ENCODE measurements at places on chromosomes 13 and 19. TPM values are rescaled to one million over a fixed set of nuclear protein-coding genes. Genes with fewer than 3 reads are reported as not detected.

DNA sequence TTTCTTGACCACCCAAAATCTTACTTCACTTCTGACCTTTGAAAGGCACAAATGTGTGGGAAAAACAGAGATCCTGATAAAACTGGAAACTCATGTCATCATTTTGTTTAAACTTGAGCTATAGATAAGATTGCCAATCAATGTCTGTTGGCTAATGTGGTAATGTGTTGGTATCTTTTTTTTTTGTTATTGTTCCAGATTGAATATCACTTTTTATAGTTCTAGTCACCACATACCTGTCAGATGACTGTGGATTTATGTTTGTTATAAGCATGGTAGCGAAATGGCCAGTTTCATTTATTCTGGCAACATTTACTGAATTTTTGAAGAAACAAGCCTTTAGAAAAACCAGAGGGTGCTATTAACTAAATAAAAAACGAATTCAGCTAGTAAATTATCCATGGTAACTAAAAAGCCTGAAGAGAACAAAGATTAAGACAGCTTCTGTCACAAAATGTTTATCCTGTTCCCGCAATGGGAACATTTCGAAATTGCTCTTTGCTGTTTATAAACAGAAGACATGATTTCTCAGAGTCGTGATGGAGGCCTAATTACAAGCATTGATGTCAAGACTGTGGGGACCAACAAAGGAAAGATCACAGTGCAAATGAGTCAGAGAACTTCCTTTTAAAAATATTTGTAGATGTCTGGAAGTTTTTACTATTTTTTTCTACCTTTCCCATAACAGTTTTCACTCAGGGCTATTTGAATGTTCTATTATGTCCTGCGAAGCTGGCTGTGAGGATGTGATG lies 82.9 kb upstream of the POSTN start:
- H3K4me3 ChIP-seq, result no peak overlapping the region
- H3K27me3 ChIP-seq, result no peaks in the 10 kb centered on the region
- no peaks in the 10 kb centered on the region for H3K4me1 ChIP-seq

- no peak overlapping the region for H3K4me3 ChIP-seq
- H3K27ac ChIP-seq, result no peak overlapping the region
- DNase-seq, result no peak
- H3K27me3 ChIP-seq, result no peaks in the 10 kb centered on the region
Measured at GRCh38 chr19:17409990-17410389, 4.6 kb upstream of the BST2 start.

GRCh38 chr19:55149078-55150003 lies at the start of gene TNNT1:
Gene TNNT1 (minus strand): TSS chr19:55149206. CDS start chr19:55147157, 2,049 bp downstream.
- no peak within 1 kb of the TSS for H3K4me3 ChIP-seq
- H3K4me1 ChIP-seq, result no peaks in the 10 kb centered on the region
- H3K27ac ChIP-seq, result no peak within 1 kb of the TSS
- peaks cover 6% of the 10 kb centered on the region for H3K27me3 ChIP-seq
- H3K36me3 ChIP-seq, result no peaks in the 10 kb centered on the region

- no peaks in the 10 kb centered on the region for H3K36me3 ChIP-seq
- no peaks in the 10 kb centered on the region for H3K4me1 ChIP-seq
- H3K27ac ChIP-seq, result no peak overlapping the region
Measured at GRCh38 chr19:33334271-33334670, 31.9 kb upstream of the CEBPA start.

DNA sequence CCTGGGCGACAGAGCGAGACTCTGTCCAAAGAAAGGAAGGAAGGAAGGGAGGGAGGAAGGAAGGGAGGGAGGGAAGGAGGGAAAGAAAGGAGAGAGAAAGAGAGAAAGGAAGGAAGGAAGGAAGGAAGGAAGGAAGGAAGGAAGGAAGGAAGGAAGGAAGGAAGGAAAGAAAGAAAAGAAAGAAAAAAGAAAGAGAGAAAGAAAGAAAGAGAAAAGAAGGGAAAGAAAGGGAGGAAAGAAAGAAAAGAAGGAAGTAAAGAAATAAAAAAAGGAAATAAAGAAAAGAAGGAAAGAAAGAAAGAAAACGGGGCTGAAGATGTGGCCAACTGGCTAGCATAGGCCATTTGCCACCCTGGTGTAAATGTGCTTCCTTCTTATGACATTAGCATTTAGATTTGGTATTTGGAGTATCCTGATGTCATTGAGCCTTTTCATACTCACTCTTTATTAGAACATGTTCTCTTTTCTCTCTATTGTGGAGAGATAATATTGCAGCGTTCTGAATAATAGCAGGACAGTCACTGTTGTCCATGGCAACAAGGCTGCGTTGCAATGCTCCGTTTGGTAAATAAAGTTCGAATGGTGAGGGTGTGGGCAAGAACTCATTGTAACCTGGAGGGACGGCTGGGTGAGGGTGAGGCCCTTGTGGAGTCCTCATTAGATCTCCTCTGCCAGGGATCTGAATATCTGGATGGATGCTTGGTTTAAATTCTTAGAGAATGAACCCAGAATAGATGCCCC lies 173.9 kb upstream of the UBL3 start:
- no peak overlapping the region for H3K4me3 ChIP-seq
- no peaks in the 10 kb centered on the region for H3K4me1 ChIP-seq
- H3K27ac ChIP-seq, result no peak overlapping the region
- no peaks in the 10 kb centered on the region for H3K27me3 ChIP-seq
- H3K36me3 ChIP-seq, result no peaks in the 10 kb centered on the region

- no peaks in the 10 kb centered on the region for H3K27me3 ChIP-seq
- H3K36me3 ChIP-seq, result no peaks in the 10 kb centered on the region
Measured at GRCh38 chr13:39501702-39502324, 101.2 kb downstream of the LHFPL6 start.

- no peaks in the 10 kb centered on the region for H3K27me3 ChIP-seq
- peak within 1 kb of the TSS; percentile 84 for H3K4me3 ChIP-seq
- no peaks in the 10 kb centered on the region for H3K36me3 ChIP-seq
- peak within 1 kb of the TSS; percentile 93 for H3K27ac ChIP-seq
- DNase-seq, result no peak
Measured at GRCh38 chr13:42272115-42272803, at the start of gene AKAP11. Gene AKAP11 (plus strand): TSS chr13:42272152. CDS start chr13:42286349, 14,197 bp downstream.

GRCh38 chr19:40806423-40807146 lies 7.6 kb downstream of the EGLN2 start:
- DNase-seq, result peak; percentile 65
- peak overlapping the region; percentile 53 for H3K4me3 ChIP-seq
- H3K27ac ChIP-seq, result peak overlapping the region; percentile 87
- no peaks in the 10 kb centered on the region for H3K36me3 ChIP-seq
- H3K4me1 ChIP-seq, result peaks cover 78% of the 10 kb centered on the region

DNA sequence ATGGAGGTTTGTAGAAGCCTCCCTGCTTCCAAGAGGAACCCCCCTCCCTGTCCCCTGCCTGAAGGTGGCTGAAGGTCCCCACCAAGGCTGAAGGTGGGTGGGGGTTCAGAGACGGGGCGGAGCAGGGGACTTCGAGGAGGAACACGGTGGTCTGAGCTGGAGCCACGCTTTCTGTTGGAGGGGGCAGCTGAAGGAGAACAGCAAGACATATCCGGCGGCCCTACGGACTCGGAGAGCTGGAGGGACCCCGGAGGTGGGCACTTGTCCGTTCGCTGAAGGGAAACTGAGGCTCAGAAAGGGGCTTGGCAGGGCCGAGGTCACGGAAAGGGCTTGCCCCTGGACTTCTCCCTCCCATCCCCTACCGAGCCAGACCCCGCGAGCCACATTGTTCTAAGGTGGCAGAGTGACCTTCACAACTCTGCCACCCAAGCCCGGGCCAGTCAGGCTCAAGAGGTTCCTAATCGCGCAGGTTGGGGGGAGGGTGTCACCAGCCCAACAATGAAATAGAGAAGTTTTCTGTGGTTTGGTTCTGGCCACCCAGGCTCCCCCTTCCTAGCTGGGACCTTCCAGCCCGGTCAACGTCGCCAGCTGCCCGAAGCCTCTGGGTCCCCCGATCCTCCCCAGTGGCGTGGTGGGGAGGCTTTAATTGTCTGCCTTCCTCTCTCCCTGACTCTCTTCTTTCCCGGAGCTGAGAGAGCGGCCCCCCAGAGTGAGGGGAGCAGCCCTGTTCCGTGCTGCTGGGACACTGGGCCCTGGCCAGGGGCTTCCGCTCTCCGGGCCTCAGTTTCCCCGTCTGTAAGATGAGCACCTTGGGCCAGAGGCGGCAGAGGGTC lies 15.5 kb upstream of the KCNN1 start:
- peaks cover 23% of the 10 kb centered on the region for H3K27me3 ChIP-seq
- no peak overlapping the region for H3K4me3 ChIP-seq
- H3K27ac ChIP-seq, result no peak overlapping the region
- peaks cover 37% of the 10 kb centered on the region for H3K4me1 ChIP-seq
- H3K36me3 ChIP-seq, result no peaks in the 10 kb centered on the region

DNA sequence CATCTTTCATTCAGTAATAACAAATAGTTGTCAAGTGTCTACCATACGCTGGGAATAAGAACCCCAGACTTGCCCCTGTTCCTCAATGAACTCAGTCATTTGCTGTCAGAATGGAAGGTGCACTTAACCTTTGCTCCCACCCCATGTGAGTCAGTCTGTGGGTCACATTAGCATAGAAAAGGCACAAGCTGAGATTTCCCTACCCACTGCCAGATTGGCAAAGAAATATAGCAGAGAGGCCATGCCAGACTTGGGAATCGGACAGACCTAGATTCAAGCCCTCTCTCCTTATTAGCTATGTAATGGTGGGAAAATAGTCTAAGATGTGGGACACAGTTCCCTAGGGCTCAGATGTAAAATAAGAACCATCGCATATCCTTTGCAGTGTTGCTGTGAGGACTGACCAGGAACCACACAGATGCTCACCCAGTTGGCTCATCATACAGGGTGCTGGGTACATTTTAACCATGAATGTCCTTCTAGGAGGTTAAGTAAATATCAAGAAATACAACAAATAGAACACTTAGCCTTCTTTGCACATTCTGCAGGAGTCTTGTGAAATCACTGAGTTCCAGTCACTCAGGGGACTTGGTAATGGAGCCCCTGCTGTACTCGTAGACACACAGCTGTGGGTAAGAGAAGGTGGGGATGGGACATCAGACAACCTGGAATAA lies 218.2 kb downstream of the FGF14 start:
- H3K4me3 ChIP-seq, result no peak overlapping the region
- H3K27me3 ChIP-seq, result no peaks in the 10 kb centered on the region
- no peak for DNase-seq
- no peaks in the 10 kb centered on the region for H3K36me3 ChIP-seq

GRCh38 chr13:46721054-46721453 lies 75.9 kb downstream of the ESD start:
- H3K27me3 ChIP-seq, result no peaks in the 10 kb centered on the region
- H3K4me1 ChIP-seq, result no peaks in the 10 kb centered on the region
- no peaks in the 10 kb centered on the region for H3K36me3 ChIP-seq
- no peak overlapping the region for H3K4me3 ChIP-seq
- H3K27ac ChIP-seq, result no peak overlapping the region

GRCh38 chr19:38686530-38686888 lies 39.1 kb downstream of the ACTN4 start:
- H3K36me3 ChIP-seq, result no peaks in the 10 kb centered on the region
- peak; percentile 10 for DNase-seq
- H3K4me3 ChIP-seq, result no peak overlapping the region
- H3K4me1 ChIP-seq, result peaks cover 18% of the 10 kb centered on the region
- H3K27me3 ChIP-seq, result no peaks in the 10 kb centered on the region
- H3K27ac ChIP-seq, result no peak overlapping the region

DNA sequence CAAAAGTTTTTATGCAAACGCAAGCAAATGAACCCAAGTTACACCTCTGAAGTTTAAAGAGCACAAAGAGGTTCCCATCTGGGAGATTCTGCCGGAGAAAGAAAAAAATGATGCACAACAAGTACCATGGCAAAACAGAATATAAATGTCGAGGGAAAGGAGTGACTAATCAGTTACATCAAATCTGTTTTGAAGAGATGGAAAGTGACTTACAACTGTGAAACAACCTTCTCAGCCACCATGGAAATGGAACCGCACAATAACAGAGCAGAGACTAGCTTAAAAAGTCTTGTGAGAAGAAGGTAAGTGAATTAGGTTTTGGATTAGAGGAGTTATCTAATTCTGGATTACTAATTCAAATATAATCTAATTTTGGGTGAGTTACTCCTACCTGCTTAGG lies 2.4 kb downstream of the HSPH1 start:
- H3K4me3 ChIP-seq, result peak overlapping the region; percentile 89
- DNase-seq, result no peak
- peaks cover 22% of the 10 kb centered on the region for H3K4me1 ChIP-seq
- H3K27ac ChIP-seq, result no peak overlapping the region
- H3K36me3 ChIP-seq, result peaks cover 8% of the 10 kb centered on the region

- no peaks in the 10 kb centered on the region for H3K4me1 ChIP-seq
- DNase-seq, result no peak
- no peaks in the 10 kb centered on the region for H3K27me3 ChIP-seq
- no peak overlapping the region for H3K4me3 ChIP-seq
Measured at GRCh38 chr13:77502104-77502720, 33.3 kb upstream of the SCEL start.

DNA sequence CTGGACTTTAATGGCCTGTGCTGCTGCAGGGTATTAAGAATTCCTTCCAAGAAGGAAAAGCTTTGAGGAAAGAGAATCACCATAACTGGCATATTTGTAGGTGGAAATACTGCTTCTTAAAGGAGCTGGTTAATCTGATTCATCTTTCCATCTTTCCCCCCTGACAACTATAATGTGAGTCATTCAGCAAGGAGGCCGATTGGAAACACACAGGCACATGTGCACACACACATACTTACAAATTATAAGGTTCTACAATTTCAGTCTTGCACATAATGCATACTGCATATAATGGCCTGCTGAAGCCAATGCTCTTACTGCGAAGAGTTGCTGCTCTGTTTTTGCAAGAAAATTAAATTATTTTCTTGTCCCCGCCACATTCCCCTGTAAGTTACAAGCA lies 78.8 kb upstream of the TPP2 start:
- no peak overlapping the region for H3K27ac ChIP-seq
- no peaks in the 10 kb centered on the region for H3K36me3 ChIP-seq
- no peaks in the 10 kb centered on the region for H3K4me1 ChIP-seq
- no peak for DNase-seq
- H3K4me3 ChIP-seq, result no peak overlapping the region

ACER1 gene
- total RNA-seq, result 0.78 TPM

A1BG gene
- total RNA-seq, result 12.4 TPM

MLNR gene
- not detected for total RNA-seq

CGB8 gene
- not detected for total RNA-seq

PRTN3 gene
- total RNA-seq, result not detected

STARD13 gene
- total RNA-seq, result 0.73 TPM

LGI4 gene
- 0.59 TPM for total RNA-seq

ZNF222 gene
- 10.1 TPM for total RNA-seq

TLE6 gene
- total RNA-seq, result not detected

Data from naive thymus-derived CD4-positive, alpha-beta T cell (primary cell).